HL-60 (cell line): ENCODE measurements at places on chromosomes 6 and 20.

DNA sequence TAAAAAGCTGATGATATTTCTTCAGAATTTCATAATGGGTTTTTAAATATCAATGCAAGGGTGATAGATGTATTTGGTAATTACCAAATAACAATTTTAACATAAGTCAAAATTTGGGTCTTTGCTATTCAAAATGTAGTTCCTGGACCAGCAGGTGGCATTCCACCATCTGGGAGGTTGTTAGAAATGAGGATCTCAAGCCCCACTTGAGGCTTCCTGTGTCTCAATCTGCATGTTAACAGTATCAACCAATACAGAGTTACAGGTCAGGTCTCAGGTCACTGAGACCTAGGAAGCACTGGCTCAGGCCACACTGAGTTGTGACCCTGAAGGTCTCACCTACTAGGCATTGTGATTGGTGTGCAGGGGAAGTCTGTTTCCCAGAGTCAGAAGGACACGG lies 57.2 kb upstream of the MTRF1L start:
- no peak for DNase-seq

- DNase-seq, result no peak
These were observed 37.9 kb downstream of the ZC3H12D start for GRCh38 chr6:149446791-149447376.

DNA sequence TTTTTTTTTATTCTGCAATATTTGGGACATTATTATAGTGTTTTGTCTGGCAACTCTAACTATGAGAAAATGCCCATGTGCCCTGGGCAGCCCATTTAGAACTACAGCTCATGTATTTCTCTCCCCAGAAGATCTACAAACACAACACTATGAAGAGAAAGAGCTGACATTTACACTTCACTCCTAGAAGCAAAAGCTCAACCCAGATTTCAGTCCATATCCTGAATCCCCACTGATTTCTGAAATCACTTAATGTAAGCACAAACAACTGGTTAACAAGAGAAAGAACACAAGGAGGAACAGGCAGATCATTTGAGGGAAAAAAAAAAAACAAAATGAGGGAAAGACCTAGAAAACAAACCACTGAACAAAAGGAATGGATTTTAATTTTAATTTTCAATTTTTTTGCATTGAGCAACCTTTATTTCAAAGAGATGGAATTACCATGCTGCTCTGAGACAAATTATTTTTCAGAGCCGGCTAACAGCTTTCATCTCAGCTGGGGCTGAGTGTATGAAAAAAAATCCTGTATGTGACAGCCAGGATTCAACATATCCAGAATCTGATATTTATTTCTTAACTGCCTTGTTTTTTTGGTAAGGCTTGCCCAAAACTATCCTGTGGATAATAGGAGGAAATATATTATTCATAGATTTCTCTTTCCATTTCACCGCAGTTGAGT lies 32.5 kb downstream of the KIAA0319 start:
- DNase-seq, result no peak

DNA sequence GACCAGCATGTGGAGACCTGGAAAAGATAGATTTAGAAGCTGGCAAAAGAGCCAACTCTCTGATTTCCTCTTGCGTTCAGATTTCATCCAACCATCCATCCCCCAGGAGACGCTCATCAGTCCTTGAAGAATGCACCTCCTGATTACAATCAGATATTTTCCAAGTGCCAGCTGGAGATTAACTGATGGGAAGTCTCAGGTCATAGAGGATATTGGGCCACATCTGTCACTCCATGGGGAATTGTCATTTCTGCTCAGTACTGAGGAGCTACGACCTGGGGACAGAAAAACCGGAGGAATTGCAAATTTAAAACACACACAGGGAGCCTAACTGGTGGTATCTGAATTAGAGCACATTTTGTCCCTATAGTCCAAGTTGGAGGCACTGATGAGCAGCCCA lies 496.2 kb upstream of the SULF2 start:
- no peak for DNase-seq

DNA sequence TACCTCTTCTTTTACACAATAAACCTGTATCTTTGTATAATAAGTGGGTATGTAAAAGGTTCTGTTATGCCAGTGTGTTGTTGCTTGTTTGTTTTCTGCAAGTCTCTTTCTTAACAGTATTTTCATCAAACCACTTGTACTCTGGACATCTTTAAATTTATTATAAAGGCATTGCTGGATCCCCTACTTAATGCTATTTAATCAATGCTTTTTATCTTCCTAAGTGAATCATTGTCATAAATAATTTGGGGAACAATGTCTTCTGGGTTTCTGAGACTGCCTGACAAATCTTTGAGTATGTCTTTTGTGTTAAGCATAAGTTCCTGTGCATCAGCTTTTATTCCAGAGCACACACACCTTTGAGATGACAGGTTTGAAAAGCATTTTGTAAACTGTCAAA lies 64.7 kb downstream of the ITCH start:
- DNase-seq, result no peak

DNA sequence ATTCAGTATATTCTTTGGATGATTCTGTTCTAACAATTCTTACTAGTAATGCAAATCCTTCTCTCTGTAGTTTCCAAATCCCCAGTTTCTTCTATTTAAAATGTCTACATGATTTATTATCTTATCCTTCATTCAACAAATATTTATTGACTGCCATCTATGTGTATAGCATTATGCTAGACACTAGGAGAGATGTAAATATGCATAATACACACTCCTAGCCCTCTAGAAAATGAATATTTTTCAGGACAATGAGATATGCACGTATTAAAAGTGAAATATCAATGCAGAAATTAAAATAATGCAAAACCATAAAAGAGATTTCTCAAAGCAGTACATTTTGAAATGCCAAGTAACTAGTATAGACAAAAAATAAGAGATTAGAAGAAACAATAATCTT lies 293.5 kb upstream of the CNR1 start:
- DNase-seq, result no peak

DNA sequence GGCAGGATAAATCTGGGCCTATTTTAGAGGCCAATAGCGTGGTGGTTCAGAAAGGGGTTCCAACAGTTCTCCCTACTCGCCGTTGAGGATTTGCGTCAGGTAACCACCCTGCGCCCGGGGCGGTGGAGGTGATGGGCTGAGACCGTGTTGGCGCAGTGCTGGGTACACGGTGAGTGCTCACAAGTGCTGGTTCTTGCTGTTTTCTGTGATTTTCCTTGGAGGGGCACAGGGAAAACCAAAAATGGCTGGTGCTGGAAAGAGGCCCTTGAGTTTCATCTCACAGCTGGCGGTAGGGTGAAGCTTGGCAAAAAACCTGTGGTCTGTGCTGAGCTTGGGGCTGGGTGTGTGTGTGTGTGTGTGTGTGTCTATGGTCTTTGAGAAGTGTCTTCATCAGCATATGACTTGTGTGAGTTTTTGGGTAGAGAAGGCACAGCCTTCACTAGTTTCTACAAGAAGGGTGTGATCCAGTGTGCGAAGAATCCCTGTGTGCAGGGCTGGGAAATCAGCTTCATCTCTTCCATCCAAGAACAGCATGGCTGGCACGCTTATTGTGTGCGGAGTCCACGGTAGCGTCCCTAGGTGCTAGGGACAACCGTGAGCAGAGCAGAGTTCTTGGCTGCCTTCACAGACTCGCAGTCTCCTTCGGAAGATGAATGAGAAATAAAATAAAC lies 35.3 kb upstream of the SCRT2 start:
- DNase-seq, result no peak

GRCh38 chr20:24908642-24909041 lies 40.4 kb upstream of the CST7 start:
- no peak for DNase-seq

DNA sequence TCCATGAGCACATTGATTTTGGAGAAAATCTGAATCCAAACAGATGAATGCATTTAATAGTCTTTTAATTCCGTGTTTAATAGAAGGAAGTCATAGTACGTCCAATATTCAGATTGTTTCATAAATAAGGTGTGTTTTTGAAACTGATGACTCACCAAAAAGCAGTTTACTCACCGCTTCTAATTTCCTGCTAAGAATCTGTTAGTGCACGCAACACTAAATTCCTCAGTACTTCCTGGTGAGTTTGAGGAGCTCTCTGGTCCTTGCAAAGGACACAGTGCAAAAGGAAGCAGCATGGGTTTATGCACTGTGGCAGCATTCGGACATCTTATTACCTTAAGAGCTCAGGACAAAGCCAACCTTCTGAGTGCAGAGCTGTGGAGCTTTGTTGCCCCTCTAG lies 2.3 kb upstream of the ADGRF1 start:
- DNase-seq, result no peak

DNA sequence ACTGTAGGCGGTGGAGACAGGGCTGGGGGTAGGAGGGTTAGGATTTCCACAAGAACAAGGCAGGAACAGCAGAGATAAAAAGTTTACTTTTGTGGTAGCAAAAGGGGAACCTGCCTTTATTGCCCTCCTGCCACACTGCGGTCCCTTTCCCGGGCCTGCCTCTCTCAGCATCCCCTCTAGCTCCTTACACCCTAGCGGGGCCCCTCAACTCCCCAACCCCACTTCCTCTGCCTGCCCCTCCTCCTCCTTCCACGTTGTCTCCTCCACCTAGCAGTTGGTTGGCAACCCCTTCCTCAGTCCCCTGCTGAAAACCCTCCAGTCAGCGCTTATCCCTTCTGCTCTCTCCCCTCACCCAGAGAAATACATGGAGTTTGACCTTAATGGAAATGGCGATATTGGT lies 714 bp downstream of the AIF1 start:
- peak; percentile 95 for DNase-seq

GRCh38 chr6:83958241-83958685 lies 75.3 kb upstream of the MRAP2 start:
- no peak for DNase-seq

DNA sequence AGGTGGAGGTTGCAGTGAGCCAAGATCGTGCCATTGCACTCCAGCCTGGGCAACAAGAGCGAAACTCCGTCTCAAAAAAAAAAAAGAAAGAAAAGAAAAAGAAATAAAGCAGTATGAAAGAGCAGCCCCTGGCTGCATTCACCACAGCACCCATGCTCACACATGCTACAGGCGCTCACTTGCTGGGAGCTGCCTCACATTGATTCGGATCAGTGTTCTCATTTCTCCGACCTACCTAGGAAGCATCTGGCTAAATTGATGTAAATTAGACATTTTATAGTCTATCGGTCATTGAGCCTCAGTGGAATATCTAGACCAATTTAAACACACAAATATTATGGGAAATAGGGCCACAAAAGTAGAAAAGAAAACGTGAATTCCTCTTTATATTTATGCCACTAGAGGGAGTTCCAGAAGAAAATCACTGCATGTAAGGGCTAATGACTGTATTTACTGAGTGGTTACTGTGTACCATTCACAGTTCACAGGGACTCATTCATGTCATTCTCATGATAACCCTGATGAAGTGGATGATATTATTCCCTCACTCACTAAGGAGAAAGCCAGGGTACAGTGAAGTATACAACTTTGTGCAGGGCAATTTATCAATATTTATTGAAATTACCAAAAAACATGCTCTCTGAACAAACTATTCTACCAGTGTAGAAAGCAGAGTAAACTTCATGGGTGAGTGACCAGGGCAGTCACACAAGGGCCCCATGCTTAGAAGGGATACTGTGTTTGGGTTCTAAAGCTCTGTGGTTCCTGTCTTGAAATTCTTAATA lies 5.3 kb upstream of the MOG start:
- DNase-seq, result no peak

DNA sequence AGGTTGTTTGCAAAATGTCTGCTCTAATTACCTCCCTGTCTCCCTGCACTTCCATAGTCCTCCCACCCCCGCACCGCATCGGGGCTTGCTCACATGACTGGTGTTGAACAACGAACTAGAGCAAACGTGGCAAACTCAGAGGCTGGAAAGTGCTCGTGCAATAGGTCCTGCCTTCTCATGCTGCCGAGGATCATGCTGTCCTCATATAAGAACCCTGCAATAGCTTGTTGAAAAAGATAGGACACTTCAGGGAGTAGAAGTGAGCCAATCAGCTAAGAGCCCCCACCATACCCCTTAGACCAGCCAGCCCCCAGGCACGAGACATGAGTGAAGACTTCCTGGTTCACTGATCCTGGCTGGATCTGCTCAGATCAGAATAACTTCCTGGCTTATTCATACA lies 219.2 kb downstream of the C6orf118 start:
- no peak for DNase-seq

DNA sequence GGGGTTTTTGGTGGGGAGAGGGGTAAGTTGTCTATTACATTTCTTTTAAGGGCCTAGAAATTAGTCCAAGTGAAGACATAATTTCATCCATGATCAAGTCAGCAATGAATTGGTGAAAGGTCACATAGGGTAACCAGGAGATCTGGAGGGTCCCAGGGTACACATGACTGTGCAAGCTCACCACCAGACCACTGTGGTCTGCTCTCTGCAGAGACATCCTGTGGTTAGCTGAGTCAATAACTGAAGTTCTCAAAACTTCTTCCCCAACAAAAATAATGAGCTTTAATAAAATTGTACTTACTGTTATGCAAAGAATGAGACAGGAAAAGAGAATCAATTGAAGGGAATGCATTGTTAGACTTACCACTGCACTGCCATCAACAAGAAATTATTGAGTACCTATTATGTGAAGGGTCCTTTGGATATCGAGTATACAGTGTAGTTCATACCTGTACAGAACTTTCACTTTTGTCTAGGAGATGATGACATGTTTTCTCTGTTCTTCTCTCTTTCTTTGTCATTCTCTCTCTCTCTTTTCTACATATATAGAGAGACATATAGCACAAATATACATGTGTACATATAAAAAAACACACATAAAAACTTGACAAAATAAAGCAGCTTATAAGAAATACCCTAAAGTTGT lies 209.8 kb downstream of the GJA1 start:
- DNase-seq, result no peak

DNA sequence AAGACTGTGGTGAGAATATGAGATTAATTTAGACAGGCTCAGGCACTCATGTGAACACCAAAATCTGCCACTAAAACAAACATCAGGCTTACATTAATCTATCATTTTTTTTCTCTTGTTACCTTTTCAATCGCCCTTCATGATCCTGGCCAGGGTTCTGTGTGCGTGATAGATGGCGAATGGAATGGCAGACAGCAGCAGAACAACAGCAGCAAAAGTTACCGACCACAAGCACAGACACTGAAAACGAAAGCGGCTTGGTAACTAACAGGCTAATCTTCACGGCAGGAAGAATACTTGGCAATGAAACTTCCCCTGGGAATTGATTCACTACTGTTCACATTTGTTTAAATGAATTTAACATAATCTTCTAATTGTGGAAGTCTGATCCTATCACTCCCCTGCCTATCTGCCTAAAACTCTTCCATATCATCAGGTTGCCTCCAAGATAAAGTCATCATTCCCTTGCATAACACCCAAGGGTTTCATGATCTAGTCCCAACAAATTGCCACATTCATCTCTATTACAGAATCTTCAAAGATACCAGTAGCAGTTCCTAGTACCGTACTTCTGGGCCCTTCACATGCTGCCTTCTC lies 28.7 kb downstream of the PTPRK start:
- no peak for DNase-seq

GRCh38 chr6:96032661-96033060 lies 16.9 kb downstream of the FUT9 start:
- no peak for DNase-seq

- DNase-seq, result no peak
These were observed 104.9 kb upstream of the PRDM1 start for GRCh38 chr6:105981002-105981887.

- DNase-seq, result no peak
These were observed 80.6 kb downstream of the PHF3 start for GRCh38 chr6:63716169-63716568.

- DNase-seq, result peak; percentile 83
These were observed 2.5 kb downstream of the CST7 start for GRCh38 chr20:24951536-24952083.
